ENCODE measurements at places on chromosomes 11 and 22. TPM values are rescaled to one million over a fixed set of nuclear protein-coding genes. Genes with fewer than 3 reads are reported as not detected.

FAM181B gene
- not detected for total RNA-seq

DNA sequence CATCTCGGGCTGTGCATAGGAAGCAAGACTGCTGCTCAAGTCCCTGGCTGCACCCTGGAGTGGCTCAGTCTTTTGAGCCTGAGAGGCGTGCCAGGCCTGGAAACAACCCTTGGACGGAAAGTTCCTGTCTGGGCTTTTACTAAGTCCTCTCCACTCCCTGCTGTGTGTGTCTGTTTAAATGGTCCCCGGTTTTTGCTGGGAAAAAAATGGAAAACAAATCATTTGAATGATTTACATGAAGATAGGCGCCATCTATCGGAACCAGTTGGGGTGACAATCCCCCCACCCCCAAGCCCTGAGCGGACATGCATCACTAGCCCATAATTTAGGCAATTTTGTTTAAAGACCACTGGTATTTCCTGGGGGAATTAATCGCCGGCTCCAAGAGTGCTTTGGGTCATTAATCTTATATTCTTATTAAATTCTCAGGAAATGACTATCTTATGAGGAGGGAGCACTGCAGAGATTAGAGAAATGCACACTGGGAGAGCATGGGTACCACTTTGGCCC, 2.7 kb upstream of the GAB2 start:
- DNase-seq: peak; percentile 72

GRCh38 chr11:26078231-26078821, 253.6 kb upstream of the ANO3 start:
- DNase-seq: no peak

DNA sequence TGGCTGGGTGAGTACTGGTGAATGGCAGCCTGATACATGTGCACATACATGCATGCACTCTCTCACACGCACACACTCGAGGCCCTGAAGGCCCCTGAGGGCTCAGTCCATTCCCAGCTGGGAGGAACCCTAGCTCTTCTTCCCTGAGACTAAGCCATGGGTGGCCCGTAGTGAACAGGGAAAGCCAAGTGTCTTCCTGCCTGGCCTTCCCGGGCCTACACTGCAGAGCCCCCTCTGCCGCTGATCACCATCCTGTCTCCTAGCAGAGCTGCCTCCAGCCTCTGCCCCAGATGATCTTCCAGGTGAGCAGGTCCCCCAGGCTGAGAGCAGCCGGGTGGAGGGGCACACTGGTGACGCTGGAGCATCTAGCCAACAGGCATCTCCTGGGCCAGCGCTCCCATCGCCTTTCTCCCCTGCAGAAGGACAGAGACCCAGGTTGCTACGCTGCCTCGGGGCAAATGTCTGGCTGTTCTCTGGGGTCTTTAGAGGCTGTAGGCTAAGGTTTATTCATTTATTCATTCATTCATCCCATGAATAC, 57.3 kb downstream of the CD82 start:
- no peak for DNase-seq

All from PC-9 (cell line).